ENCODE measurements at places on chromosomes 6 and 20. TPM values are rescaled to one million over a fixed set of nuclear protein-coding genes. Genes with fewer than 3 reads are reported as not detected.
A peak's percentile ranks its signal among the peaks of the same experiment; 100 is the strongest.

The NUP43 gene
- total RNA-seq, result 50.5 TPM

The STK4 gene
- total RNA-seq, result 47.7 TPM

The TNF gene
- total RNA-seq, result not detected

DNA sequence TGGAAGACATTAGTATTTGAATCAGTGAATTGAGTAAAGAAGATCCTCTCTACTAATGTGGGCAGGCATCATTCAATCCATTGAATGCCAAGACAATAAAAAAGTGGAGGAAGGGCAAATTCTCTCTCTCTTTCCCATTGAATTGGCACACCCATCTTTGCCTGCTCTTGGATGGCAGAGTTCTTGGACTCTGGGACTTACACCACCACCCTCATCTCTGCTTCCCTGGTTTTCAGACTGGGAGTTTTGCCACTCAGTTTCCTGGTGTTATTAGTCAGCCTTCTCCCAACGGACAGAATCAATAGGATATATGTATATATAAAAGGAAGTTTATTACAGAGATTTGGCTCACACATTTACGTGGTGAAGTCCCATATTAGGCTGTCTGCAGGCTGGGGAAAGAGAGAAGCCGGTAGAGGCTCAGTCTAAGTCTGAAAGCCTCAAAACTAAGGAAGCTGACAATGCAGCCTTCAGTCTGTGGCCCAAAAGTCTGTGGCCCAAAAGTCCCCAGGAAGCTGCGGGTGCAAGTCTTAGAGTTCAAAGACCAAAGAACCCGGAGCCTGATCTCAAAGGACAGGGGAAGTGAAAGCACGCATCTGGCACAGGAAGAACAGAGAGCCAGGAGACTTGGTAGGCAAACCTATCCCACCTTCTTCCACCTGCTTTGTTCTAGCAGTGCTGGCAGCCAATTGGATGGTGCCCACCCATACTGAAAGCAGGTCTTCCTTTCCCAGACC is 64.4 kb downstream of the SMPDL3A start:
- no peaks in the 10 kb centered on the region for H3K27me3 ChIP-seq
- H3K27ac ChIP-seq, result no peak overlapping the region
- H3K4me3 ChIP-seq, result no peak overlapping the region
- DNase-seq, result no peak

DNA sequence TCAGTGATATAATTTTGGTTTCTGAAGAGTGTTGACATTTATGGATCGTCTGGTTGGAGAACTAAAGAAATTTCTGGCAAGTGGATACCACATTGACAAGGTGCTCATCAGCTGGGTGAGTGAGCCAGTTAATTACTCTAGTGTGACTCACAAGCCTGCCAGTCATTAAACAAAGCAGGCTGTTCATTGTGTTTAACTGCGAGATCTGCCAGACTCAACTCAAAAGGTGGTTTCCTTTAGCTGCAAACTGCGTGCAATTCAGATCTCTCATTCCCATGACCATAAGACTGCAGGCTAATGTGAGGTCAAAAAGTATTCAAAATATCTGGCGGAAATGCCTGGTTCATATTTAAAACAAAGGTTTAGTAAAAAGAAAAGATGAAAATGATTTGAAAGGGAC is 32.5 kb upstream of the IYD start:
- no peak overlapping the region for H3K4me3 ChIP-seq
- DNase-seq, result peak; percentile 63
- no peaks in the 10 kb centered on the region for H3K27me3 ChIP-seq
- H3K4me1 ChIP-seq, result peaks cover 18% of the 10 kb centered on the region
- H3K36me3 ChIP-seq, result peaks cover under 1% of the 10 kb centered on the region
- H3K27ac ChIP-seq, result peak overlapping the region; percentile 24

Data from MCF 10A (cell line).